CMK (cell line): ENCODE measurements at places on chromosomes 2 and 18.

- no peak for DNase-seq
Measured at GRCh38 chr2:141565597-141565996, 565.2 kb downstream of the LRP1B start.

DNA sequence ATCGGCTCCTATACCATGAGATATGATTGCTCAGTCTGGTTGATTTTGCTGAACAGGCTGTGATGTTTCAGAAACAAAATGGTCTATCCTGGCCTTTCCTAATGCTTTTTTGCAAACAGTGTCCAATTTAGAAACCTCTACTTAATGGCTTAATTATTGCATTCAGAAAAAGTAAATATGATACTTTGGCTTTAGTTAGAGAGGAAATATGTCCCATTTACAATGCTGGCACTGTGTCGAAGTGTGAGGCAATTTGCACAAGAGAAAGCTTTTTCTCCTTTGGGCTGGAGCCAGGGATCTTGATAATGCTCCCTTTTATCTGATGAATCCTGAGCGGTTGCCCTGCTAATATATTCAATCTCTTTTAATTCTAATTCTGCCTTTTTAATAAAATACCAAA is 418.9 kb downstream of the EPHA4 start:
- DNase-seq: no peak

- no peak for DNase-seq
Measured at GRCh38 chr2:54546923-54547720, 91.0 kb downstream of the SPTBN1 start.

- no peak for DNase-seq
Measured at GRCh38 chr2:174971868-174972781, 33.1 kb downstream of the CHN1 start.

GRCh38 chr2:121362774-121363173 is 77.8 kb upstream of the TFCP2L1 start:
- no peak for DNase-seq

DNA sequence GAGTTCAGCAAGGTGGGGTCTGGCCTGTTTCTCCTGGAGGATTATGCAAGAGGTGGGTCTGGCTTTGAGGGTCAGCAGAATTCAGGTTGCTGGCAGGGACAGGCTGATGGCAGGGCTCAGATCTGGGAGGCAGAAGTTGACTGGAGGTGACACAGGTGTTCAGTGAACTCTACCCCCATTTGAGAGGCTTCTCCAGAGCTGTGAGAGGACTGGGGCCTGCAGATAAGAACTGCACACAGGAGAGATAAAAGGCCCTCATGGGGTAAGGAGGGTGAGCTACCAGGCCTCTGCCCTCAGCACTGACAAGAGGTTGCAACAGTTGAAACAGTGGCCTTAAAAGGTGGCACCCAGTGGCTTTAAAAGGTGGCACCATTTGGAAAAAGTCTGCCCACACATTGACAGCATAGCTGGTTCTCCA is 13.1 kb downstream of the MOCOS start:
- DNase-seq: no peak

GRCh38 chr2:102707796-102708695 is 53.8 kb upstream of the TMEM182 start:
- DNase-seq: no peak

DNA sequence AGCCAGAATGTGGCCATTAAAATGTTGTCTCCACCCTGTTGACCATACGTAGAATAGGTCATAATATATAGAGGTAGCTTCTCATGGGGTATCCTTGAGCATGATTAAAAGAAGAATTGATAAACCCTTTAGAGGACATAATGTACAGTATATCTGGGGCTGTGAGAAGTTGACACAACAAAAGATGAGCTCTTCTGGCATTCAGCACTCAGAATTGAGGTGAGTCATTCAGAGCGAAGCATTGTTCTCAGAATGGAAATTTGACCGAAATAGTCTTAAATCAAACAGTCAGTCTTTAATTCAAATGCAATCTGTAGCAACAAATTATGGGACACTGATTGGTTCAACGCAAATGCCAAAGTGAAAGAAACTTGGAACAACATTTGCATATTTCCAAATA is 47.3 kb downstream of the CTAGE1 start:
- DNase-seq: no peak

GRCh38 chr2:88212251-88212790 is 42.2 kb downstream of the THNSL2 start:
- no peak for DNase-seq

GRCh38 chr2:191302459-191303139 is 57.4 kb downstream of the MYO1B start:
- no peak for DNase-seq

- DNase-seq: no peak
Measured at GRCh38 chr2:162256591-162256991, 13.3 kb upstream of the FAP start.

DNA sequence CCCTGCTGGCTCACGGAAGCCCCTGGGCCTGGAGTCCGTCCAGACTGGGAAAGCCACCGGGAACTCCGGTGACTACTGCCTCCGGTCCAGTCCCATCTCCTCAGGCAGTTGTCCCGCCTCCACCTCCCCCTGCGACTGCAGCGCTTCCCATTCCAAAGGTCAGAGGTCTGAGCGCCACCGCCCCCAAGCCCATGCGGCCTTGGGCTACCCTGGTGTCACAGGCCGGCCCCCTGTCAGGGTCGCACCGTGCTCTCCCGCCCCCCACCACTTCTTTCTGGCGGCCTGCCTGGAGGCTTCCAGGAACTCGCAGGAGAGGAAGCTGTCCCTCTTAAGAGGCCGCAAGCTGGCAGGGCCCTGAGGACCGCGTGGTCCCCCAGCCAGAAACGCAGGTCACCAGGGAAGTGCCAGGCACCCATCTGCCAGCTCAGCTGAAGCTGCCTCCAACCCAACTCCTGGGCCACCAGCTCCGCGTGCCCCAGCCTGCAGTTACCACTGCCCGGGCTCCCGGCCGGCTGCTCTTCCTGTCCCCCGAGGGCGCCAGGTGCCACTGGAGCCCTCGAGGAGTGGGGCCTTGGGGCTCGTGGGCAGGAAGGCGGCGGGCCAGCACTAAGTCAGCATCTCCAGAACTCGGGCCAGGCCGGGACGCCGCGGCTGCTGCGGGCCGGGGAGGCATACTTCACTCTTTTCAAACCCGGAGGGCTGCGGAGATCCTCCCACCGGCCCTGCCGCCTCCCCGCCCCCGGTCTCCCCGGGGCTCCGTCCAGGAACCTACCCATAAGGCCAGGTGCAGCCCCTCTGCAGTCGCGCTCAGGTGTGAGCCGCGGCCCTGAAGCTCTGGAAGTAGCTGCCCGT is 83.3 kb upstream of the POMC start:
- DNase-seq: peak; percentile 68

DNA sequence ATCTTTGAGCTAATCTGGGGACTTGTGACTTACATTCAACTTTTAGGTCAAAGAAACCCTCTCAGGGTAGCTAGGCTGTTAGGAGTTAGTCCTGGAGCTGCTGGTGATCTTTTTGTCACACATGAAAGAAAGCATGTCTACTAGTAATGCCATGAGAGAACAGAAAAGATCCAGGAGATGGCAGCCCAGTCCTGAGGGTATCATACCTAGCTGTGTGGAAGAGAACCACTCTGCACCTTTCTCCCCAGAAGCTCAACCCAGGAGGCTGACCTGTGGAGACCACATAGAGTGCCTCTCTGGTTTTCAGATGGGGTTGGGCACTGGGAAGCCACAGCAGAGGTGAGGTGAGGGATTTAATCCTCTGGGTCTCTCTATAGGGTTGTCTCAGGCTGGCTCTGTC is 460.2 kb upstream of the UBE2E3 start:
- no peak for DNase-seq

DNA sequence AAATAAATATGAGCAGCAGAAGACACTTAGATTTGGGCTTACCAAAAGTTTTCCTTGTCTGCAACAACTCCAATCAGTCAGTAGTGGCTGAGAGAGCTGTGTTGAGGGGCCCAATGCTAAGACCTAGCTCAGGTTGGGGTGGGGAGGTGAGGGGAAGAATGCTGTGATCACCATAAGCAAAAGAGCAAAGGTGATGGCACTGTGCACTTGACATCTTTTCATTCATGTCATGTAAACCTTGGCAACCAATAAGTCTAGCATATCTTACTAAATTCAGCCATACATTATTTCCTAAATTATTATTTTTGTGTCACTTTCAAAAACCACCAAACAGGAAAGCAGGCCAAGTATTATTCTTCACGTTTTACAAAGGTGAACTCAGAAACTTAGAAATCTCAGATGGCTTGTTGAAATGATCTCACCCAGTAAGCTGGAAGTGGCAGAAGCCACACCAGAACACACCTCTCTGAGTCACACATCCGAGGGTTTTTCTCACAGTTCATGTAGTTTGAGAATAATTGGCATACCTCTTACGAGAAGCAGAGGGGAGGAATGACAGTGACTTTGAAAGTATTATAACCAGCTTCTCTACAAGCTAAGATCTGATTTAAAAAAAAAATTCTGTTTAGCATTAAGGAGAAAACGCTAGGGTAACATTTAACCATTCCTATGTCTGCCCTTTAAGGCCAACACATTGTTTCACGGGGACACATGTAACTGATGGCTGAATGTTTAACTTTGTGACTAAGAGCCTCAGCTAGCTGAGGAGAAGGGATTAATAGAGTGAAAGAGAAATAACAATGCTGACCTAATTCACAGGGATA is 43.3 kb upstream of the SETBP1 start:
- DNase-seq: no peak
